ENCODE measurements at places on chromosomes 5 and 9. TPM values are rescaled to one million over a fixed set of nuclear protein-coding genes. Genes with fewer than 3 reads are reported as not detected.

CDX1 gene
- total RNA-seq, result not detected

DNA sequence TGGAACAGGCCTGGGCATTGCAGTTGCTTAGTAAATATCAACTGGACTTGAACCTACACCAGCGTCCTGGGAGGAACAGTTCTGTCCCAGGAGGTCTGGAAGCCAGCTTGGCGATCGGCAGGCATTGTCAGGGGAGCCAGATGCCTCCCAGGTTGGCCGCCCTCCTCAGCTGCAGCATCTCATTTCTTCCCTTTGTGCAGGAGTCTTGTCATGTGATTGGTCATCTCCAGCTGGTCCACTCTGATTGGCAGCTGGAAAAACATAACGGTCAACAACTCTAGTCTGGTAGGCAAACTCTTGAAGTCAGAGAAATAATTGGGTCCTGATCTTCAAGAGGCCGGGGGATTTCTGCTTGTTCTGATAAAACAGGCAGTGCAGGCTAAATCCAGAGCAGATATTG is 29.6 kb upstream of the NCS1 start:
- no peaks in the 10 kb centered on the region for H3K27me3 ChIP-seq
- no peak overlapping the region for H3K27ac ChIP-seq
- no peaks in the 10 kb centered on the region for H3K36me3 ChIP-seq
- no peak for DNase-seq
- no peak overlapping the region for H3K4me3 ChIP-seq
- H3K4me1 ChIP-seq, result no peaks in the 10 kb centered on the region

CCNI2 gene
- 1.2 TPM for total RNA-seq

SLC2A6 gene
- 13.1 TPM for total RNA-seq

DNA sequence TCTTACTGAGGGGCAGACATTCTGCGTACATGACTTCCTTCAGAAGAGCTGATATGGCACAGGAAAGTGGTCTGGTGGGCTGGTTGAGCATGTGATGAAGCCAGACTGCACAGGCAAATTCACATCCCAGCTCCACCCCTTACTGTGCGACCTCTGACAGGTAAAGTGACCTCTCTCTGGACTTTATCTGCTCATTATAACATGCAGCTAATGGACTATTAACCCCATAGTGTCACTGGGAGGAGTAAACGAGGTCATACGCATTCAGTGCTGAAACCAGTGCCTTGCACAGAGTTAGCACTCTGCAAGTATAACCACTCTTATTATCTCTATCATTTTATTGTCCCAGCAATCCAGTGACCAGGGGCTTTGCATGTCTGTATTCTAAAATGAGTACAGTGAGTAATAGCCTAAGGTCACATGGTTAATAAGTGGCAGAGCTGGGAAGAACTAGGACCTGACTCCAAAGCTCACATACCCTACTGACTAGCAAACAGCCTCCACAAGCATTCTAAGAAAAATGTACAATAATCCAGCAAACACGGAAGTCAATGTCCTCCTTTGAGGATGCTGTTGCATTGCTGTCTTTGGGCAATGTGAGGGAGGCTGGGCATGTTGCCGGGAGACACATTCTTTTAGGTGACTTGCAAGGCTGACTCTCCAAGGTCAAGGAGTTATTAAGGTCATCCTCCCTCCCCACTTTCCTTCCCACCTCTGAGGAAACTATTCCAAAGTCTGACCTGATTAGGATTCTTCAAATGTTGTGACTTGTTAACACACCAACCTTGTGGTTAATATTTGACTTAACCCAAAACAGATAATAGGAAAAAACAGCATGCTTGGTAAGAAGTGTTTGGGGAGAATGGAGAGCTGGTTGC is 19.0 kb downstream of the GLRX start:
- H3K4me1 ChIP-seq, result no peaks in the 10 kb centered on the region
- no peak overlapping the region for H3K27ac ChIP-seq
- no peak overlapping the region for H3K4me3 ChIP-seq
- no peaks in the 10 kb centered on the region for H3K27me3 ChIP-seq
- no peaks in the 10 kb centered on the region for H3K36me3 ChIP-seq

- H3K4me3 ChIP-seq, result no peak overlapping the region
- 0 out of 2 replicates have a peak, but pooled peaks cover 6% of the 10 kb centered on the region for H3K4me1 ChIP-seq
- H3K27ac ChIP-seq, result no peak overlapping the region
- no peaks in the 10 kb centered on the region for H3K36me3 ChIP-seq
- DNase-seq, result no peak
- no peaks in the 10 kb centered on the region for H3K27me3 ChIP-seq
Measured at GRCh38 chr9:2493529-2493928, 128.1 kb upstream of the VLDLR start.

DNA sequence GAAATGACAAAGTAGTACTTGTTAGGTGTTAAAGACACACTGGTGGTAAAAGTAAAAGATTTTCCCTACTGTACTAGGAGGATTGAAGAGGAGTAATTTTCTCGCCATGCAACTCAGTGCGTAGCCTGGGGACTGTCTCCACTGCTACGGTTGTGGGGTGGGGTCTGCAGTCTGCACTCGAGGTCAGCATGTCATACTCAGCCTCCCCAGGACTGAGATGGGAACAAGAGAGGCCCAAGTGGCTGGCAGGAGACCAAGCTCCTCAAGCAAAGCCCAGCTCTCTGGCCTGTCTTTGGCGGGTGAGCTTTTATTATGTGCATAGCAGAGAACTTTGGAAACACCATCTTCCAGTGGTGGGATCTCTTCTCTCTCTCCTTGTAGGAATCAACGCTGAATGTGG is 10.4 kb downstream of the NHP2 start:
- no peak overlapping the region for H3K4me3 ChIP-seq
- H3K27ac ChIP-seq, result no peak overlapping the region
- peaks cover 32% of the 10 kb centered on the region for H3K4me1 ChIP-seq

GRCh38 chr9:115276621-115277020 is 158.7 kb upstream of the TNC start:
- no peak for DNase-seq
- H3K4me3 ChIP-seq, result no peak overlapping the region
- H3K27ac ChIP-seq, result no peak overlapping the region
- no peaks in the 10 kb centered on the region for H3K4me1 ChIP-seq
- H3K36me3 ChIP-seq, result no peaks in the 10 kb centered on the region

GRCh38 chr5:89712134-89712700 is 697.3 kb downstream of the CETN3 start:
- H3K4me1 ChIP-seq, result no peaks in the 10 kb centered on the region
- no peak for DNase-seq
- no peak overlapping the region for H3K4me3 ChIP-seq
- no peak overlapping the region for H3K27ac ChIP-seq
- H3K36me3 ChIP-seq, result no peaks in the 10 kb centered on the region
- no peaks in the 10 kb centered on the region for H3K27me3 ChIP-seq

PPP3R2 gene
- not detected for total RNA-seq

PCDHGA3 gene
- not detected for total RNA-seq

GRCh38 chr9:92769990-92770359 is 5.3 kb upstream of the BICD2 start:
- no peak for DNase-seq
- H3K4me1 ChIP-seq, result peaks cover 8% of the 10 kb centered on the region
- no peaks in the 10 kb centered on the region for H3K27me3 ChIP-seq

DNA sequence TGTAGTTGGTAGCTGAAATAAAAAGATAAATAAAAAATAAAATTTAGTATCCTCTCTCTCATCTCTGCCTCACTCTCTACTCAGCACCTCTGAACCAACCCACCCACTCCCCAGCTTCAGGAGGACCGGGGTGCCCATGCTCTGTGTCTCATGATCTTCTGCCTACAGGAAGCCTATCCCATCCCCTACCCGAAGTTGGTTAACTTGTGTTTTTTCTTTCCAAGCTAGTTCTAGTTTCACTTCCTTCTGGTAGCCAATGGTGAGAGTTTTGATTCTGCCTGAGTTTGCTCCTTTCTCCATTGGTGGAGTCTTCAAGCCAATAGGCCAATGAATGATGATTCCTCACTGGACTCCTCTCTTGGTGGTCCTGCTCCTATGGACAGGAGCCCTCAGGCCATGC is 32.1 kb downstream of the SNX24 start:
- no peak overlapping the region for H3K27ac ChIP-seq
- no peak overlapping the region for H3K4me3 ChIP-seq
- H3K36me3 ChIP-seq, result no peaks in the 10 kb centered on the region
- no peak for DNase-seq

ZNF474 gene
- not detected for total RNA-seq

LIFR gene
- 28.6 TPM for total RNA-seq

DNA sequence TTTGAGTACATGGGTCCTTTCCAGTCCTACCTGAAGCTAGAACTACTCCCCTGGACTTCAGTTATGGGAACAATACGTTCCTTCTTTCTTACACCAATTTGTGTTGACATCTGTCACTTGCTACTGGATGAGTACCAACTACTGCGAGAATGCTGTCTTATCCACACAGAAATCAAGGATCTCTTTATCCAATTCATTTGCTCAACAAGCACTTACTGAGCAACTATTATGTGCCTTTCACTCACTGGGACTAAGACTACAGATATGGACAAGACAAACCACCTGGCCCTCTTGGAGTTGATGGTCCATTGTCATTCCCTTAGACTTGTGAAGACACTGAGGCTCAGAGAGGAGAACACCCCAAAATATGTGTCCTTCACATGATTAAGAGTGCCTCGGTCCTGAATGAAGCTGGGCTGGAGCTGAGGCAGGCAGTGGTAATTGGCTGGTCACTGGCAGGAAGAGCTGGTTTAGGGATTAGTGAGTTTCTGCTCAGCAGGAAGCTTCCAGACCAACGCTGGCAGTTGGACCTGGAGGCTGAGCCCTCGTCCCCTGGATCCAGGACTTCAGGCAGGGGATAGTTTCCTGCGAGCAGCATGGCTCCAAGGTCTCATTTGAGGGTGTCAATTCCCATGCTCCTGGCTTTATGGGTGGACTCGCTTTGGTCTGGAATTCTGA is 8.4 kb upstream of the ARSI start:
- no peaks in the 10 kb centered on the region for H3K36me3 ChIP-seq
- no peaks in the 10 kb centered on the region for H3K27me3 ChIP-seq
- no peak overlapping the region for H3K4me3 ChIP-seq
- no peak overlapping the region for H3K27ac ChIP-seq

ZNF367 gene
- 12.6 TPM for total RNA-seq

DNA sequence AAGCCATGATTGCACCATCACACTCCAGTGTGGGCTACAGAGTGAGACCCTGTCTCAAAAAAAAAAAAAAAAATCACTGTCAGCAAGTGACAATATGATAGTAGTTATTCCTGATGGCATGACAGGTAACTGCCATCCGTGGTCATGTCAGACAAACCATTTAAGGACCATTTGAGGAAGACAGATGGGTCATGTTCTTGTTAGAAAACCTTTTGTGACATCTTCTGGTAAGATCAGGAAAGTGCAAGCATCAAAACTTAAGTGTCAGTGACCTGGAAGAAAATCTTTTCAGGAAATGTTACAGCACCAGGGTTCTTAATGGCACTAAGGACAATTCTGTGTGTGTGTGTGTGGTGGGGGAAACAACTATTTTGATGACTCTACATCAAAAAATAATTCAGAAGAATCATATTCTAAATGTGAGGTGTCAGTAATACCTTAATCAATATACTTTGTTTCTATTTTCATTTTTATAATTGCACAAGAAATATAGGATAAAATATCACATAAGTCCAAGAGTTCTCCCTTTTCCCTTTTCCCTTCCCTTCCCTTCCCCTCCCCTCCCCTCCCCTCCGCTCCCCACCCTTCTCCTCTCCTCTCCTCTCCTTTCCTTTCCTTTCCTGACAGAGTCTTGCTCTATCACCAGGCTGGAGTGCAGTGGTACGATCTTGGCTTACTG is 17.8 kb downstream of the SLC38A9 start:
- no peaks in the 10 kb centered on the region for H3K27me3 ChIP-seq
- H3K36me3 ChIP-seq, result 0 out of 2 replicates have a peak, but pooled peaks cover 3% of the 10 kb centered on the region
- no peak for DNase-seq
- no peak overlapping the region for H3K4me3 ChIP-seq

DNA sequence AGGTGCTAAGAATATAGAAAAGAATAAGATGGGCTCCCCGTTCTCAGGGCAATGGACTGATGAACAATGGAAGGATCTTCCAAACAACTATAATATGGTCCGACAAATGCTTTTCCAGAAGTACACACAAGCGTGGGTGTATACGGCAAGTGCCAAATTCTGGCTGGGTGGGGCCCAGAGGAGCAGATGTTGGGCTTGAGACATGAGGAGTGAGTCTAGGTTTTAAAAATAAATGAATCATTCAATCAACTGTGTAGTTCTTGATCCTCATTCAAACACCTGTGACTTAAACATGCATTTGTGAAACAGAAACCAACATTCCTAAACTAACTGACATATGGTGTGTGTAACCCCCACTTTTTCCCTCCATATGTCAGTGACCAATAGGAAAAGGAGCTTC is 47.9 kb downstream of the MFAP3 start:
- H3K4me1 ChIP-seq, result peaks cover 34% of the 10 kb centered on the region
- DNase-seq, result no peak
- H3K27ac ChIP-seq, result no peak overlapping the region

DNA sequence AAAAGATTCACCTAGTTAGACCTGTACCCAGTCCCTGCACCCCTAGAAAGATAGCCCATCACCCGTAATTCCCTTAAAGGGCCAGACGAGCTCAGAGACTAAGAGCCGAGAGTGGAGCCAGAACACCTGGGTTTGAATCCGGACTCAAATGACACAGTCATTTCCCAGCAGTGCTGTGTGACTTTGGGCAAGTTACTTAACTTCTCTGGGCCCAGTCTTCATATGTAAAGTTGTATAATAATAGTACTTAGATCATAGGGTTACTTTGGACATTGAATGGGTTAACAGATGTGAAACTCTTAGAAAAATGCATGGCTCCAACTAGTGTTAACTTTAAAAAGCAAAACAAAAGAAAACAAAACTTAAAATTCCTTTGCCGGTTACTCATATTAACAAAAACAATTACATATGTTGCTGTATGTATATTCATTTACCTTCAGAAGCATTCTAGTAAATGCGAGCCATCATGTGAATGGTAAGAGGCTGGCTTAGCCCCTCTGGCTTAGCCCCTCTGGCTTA is 40.4 kb upstream of the RASGRF2 start:
- H3K4me1 ChIP-seq, result peaks cover 14% of the 10 kb centered on the region
- no peak for DNase-seq
- H3K4me3 ChIP-seq, result no peak overlapping the region
- H3K27me3 ChIP-seq, result no peaks in the 10 kb centered on the region
- H3K27ac ChIP-seq, result no peak overlapping the region

NEUROG1 gene
- total RNA-seq, result not detected

DNA sequence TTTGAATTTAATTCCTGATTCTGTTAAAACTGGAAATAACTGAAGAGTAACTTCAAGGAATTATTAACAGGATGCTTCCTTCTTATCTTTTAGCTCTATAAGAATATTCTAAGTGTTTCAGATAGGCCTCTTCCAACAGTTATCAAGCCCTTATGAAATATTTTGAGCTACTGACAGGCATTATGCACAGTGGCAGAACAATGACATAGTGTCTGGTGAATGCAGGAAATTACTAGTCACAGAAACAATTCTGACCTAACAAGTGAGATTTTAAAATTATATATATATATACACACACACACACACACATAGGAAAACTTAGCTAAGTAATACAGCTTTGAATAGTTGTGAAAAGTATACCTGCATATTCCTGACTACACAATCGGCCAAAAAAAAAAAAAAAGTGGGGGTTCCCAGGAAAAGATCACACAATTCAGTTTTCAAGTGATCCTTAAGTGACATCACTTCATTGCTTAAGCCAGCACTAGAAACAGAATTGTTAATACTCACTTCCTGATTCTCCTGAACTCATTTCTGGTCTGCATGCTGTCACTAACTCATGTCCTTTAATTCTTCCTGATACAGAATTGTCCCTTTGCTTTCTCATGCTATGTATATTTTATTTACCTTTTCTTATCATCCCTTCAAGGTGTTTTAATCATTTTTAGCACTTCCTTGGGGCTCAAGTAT is 77.3 kb downstream of the SLC25A46 start:
- DNase-seq, result no peak
- no peaks in the 10 kb centered on the region for H3K36me3 ChIP-seq
- no peak overlapping the region for H3K4me3 ChIP-seq
- H3K27ac ChIP-seq, result no peak overlapping the region
- H3K4me1 ChIP-seq, result no peaks in the 10 kb centered on the region

UBE2QL1 gene
- total RNA-seq, result not detected

PCDHB12 gene
- total RNA-seq, result not detected

GPR21 gene
- 1.6 TPM for total RNA-seq
